ENCODE measurements at places on chromosomes 5 and 9.
A peak's percentile ranks its signal among the peaks of the same experiment; 100 is the strongest.

DNA sequence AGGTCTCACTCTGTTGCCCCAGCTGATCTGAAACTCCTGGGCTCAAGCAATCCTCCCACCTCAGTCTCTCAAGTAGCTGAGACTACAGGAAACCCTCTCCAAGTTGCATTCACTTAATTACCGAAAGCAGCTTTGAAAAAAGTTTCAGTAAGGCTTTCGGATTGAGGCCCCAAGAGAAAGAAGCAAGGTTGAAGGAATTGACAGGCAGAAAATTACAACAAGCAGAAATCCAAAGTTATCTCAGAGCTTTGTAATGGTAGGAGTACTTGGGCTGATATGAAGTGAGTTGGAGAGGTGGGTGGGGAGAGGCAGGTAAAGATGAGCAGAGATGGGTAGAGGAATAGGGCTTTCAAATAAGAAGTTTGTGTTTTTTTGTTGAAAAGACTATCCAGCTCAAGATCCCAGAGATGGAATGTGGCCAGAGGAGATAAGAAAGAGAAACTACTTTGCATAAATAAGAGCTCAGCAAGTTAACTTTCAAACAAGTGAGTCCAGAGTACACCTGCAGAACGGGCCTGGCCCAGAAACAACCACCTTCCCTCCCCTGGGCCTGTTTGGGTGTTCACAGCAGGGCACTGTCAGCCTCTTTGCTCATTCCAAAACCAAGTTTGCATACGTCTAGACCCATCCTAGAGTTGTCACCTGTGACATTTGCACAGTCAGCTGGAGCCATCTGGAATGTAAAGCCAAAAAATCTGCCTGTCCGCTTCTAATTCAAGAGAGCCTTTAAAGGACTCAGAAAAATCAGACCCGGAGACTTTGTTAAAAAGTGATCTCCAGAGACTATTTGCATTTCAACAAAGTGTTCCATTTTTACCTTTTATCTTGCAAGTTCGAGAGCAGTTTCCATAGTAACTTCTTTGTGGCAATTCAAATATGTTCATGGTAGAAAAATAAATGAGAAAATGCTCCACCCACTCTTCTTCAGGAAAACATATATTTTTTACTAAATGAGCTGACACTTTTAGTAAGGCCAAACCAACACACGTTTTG, 2.2 kb upstream of the CLINT1 start:
- DNase-seq: no peak

DNA sequence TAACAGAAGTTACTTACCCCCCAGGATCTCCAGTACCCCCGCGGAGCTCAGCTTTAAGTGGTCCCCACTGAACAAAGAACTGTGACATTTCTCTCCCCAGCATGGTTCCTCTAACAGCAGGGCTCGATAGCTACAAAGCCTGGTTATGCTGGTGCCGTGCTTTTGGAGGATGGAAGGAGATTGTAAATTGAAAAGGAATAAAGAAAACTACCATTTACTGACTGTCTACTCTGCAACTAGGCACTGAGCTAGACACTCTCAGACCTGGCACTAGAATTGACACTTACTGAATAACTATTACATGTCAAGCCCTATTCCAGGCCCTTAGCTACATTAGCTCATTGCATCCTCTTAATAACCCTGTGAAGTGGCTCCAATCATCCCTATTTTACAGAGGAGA, 145.3 kb downstream of the TTLL11 start:
- no peak for DNase-seq

DNA sequence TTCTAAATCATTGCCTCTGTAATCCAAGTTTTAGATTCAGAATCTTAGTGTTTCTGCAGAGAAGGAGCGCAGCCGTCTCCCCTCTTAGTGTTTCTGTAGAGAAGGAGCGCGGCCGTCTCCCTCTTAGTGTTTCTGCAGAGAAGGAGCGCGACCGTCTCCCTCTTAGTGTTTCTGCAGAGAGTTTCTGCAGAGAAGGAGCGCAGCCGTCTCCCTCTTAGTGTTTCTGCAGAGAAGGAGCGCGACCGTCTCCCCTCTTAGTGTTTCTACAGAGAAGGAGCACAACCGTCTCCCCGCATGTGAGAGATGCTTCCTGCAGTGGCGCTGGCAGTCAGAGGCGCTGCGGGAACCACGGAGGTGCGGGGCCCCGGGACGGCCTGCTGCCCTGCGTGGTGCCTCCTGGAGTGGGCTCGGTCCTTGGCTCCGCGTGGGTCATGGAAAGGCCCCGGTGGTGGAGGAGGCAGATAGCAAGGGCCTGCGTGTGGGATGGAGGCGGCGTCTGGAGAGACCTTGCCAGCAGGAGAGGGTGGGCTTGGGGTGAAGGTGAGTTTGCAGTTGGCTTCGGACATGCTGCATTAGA, 10.9 kb downstream of the CEP72 start:
- no peak for DNase-seq

- peak; percentile 71 for DNase-seq
These were observed 97.5 kb downstream of the COL5A1 start for GRCh38 chr9:134738869-134739659.

- no peak for DNase-seq
These were observed 29.2 kb downstream of the NR2F1 start for GRCh38 chr5:93611976-93612854.

DNA sequence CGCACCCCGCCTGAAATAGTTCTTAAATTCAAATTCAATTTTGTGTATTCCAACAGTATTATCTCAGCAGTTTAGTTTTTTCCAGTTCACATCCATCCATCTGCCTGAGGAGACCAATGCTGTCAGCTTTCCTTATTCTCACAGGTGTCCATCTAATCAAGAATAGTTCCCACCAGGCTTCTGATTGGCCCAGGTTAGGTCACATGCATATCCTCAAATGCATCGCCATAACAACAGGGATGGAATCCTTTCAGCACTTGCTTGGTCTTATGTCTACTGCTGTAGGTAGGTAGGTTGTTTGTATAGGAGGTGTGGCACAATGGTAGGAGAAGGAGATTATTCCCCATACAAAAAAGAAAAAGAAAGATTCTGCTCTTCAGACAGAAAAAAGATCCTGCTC, 91.2 kb downstream of the UBE2R2 start:
- DNase-seq: no peak

Data from suppressor macrophage treated with lipopolysaccharide for 4 hours (primary cell).